ENCODE measurements at places on chromosomes 2 and 18. TPM values are rescaled to one million over a fixed set of nuclear protein-coding genes. Genes with fewer than 3 reads are reported as not detected.

The GREB1 gene
- 4.4 TPM for total RNA-seq

The SH3RF3 gene
- total RNA-seq = 0.34 TPM

DNA sequence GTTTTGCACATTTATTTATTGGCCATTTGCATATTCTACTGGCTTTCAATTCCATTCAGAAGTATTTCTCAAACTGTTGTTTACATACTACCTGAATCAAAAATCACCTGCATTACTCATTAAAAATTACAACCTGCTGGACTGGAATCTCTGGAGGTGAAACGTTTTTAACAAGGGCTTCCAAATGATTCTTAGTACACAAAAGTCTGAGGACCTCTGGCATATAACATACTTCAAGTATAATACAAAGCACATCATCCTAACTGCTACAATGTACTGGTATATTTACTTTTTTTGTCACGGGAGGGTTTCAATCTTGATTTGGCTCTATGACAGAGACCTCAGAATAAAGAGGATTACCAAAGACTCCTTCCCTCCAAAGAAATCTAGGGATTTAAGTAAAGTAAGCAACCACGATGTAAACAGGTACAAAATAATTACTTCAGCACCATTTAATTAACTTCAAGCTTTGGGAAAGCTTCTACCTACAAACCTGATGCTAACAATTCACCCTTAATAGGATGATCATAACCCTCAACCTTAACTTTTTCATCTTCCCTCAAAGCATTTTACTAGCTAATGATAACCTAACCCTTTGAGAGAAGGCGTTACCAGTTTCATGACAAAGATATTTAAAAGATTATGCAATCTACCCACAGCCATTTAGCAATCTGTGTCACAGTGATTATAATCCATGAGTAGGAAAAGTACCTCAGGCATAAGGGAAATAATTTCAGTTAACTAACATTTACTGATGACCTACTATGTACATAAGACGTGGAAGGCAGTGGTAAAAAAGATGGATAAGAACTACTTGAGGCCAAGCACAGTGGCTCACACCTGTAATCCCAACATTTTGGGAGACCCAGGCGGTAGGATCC lies 24.7 kb downstream of the ATAD2B start:
- no peaks in the 10 kb centered on the region for H3K36me3 ChIP-seq
- H3K27ac ChIP-seq = no peak overlapping the region
- no peak for DNase-seq
- H3K4me3 ChIP-seq = no peak overlapping the region
- peaks cover 43% of the 10 kb centered on the region for H3K4me1 ChIP-seq

DNA sequence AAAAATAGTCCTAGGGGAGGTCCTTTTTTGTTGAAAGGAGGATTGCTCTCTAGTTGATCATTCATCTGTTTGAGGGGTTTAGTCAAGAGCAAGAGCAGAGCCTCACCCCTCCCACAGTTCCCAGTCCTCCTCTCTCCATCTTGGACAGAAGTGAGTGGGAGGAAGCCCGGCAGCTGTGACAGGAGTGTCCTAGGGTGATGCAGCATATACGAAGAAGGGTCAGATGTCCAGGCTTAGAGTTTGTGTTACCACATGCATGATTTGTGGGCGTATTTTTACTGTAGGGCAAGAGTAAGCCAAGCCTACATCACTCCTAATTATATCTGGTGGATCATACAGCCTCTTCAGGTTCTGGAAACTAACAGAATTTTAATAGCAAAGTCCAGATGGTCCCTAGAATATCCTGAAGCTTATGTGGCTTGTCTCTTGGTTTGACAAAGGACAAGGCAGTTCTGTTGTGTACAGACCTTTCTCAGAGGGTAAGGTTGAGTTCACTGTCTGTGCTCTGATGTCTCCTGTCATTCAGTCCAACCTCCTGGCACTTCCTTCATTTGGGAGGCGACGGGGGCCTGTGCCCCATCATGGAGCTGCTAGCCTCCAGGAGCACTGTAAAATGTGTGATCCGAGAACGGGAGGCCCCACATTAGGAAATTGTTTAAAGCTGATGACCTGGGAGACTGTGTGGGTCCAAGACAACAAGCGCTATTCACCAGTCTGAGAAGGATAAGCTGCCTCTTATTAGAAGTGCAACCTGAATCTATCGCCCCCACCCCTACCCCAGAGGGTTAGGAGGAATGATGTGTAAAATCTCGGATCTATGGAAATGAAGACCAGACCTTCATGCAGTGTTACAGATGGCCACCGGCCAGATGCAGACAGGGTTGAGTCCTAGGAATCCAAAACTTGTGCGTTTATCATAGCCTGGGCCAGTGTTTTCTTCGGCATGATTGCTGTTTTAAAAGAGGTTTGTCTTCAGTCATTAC lies 6.9 kb downstream of the CEP68 start:
- H3K4me3 ChIP-seq = no peak overlapping the region
- H3K36me3 ChIP-seq = no peaks in the 10 kb centered on the region
- peaks cover 57% of the 10 kb centered on the region for H3K4me1 ChIP-seq
- no peak for DNase-seq
